Left renal pelvis (tissue), 4 donors: ENCODE measurements at places on chromosomes 2 and 18.

DNA sequence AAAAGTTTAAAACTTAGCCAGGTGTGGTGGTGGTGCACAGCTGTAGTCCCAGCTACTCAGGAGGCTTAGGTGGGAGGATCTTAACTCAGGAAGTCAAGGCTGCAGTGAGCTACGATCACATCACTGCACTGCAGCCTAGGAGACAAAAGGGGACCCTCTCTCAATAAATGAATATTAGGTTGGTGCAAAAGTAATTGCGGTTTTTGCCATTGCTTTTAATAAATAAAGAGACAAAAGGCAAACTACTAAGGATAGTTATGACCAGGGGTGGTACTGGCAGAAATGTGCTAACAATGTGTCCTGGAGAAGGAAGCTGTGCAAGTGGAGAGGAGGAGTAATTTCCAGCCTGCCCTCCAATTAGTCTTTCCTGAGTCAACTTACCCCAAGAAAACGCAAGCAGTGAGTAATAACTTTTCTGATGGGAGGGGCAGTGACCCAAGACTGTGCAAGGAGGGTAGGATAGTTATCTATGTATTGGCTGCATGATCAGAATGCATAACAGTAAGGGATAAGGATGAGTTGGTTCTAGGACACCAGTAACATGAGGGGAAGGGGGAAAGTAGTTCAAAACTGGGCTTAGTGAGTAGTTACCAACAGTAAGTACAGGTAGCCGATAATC lies 1.5 kb downstream of the EXOC6B start:
- DNase-seq, result no peak

DNA sequence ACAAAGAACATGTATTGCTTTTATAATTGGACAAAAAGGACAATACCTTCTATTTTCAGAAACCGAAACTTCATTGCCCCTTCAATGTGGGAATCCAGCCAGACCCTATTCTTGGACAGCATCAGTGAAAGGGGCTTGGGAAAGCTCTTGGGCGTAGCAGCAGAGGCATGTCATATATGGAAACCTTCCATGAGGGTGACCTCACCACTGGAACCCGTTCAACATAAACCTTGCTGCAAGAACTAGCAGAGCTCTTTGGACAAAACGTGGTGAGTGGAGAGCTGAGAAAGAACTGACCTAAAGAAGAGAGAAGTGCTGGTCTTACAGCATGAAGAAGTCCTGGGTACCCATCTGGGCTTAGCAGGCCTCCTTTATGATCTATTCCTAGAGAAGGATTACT lies 22.7 kb upstream of the ACTG2 start:
- DNase-seq, result no peak

GRCh38 chr2:238315031-238315595 lies 5.2 kb upstream of the TRAF3IP1 start:
- no peak for DNase-seq

GRCh38 chr18:6811816-6812215 lies 82.3 kb downstream of the ARHGAP28 start:
- no peak for DNase-seq

DNA sequence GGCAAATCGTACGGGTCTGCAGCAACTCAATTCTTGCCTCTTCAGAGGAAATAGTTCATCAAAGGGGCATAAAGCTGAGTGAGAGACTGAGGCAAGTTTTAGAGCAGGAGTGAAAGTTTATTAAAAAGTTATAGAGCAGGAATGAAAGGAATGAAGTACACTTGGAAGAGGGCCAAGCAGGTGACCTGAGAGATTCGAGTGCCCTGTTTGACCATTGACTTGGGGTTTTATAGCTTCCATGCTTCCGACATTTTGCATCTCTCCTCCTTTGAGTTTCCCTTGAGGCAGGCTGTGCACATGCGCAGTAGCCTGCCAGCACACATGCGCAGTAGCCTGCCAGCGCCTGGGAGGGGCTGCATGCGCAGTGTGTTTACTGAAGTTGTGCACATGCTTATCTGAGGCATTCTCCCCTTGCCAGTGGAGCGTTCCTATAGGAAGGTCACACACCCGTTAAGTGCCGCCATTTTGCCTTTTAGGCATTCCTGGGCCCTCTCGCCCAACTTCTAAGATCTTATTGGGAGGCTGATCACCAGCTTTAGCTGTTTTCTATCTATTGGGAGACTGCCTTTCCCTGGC lies 265.5 kb upstream of the MGAT5 start:
- DNase-seq, result no peak
